ENCODE measurements at places on chromosomes 16 and 17. TPM values are rescaled to one million over a fixed set of nuclear protein-coding genes. Genes with fewer than 3 reads are reported as not detected.

The OMG gene
- total RNA-seq = not detected

The AIPL1 gene
- total RNA-seq = not detected

The SMIM5 gene
- 0.77 TPM for total RNA-seq

The RNF222 gene
- not detected for total RNA-seq

The CCL7 gene
- 0.27 TPM for total RNA-seq

The KRT25 gene
- not detected for total RNA-seq

The NOS2 gene
- 0.33 TPM for total RNA-seq

The EMP2 gene
- total RNA-seq = 58.2 TPM

The KRTAP17-1 gene
- total RNA-seq = not detected

The SNX20 gene
- not detected for total RNA-seq

The ADAMTS18 gene
- 0.01 TPM for total RNA-seq

The ZNF597 gene
- 0.90 TPM for total RNA-seq

The KRT20 gene
- 0.18 TPM for total RNA-seq

The SLX4 gene
- total RNA-seq = 6.2 TPM

The PDIA2 gene
- total RNA-seq = 0.35 TPM

The TBC1D3 gene
- total RNA-seq = not detected

The CRYM gene
- 2.1 TPM for total RNA-seq

The RRN3 gene
- 36.8 TPM for total RNA-seq

The JPT1 gene
- 689 TPM for total RNA-seq

The ACSM3 gene
- total RNA-seq = 3.9 TPM

Data from A549 treated with dexamethasone at 1 μM for 4 hours (cell line).